ENCODE measurements at places on chromosomes 6 and 20.

DNA sequence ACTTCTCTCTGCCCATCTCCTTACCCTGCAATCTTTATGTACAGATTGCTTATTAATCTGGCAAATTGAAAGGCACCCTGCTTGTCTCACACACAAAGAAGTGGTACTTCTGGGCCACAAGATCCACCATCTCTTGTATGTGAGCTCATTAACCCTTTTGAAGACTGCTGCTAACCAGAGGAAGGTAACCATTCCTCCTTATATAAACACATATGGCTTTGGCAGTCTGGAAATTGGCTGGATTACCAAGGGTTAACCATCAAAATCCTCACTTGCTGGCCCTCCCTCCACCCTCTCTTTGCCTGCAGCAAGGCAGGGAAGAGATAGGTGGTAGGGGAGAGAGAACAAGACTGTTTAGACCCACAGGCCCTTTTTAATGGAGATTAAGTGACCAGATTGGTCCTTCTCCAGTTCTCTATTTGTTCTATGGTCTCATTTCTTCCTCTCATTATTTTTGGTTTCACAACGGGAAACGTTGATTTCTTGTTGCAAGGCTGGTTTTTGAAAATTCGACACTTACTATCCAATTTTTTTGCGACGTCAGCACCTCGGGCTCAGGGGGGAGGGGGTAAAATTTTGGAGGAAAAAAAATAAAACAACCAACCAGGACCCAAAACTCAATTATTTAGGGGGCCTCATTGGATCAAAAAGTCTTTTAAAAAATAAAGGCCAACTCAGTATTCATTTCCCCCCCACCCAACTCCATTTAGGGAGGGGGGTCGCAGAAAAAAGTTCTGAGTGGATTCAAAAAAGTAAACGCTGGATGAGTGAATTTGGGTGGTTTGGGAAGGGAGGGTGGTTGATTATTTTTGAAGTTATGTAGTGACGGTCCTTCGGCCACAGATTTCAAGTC is 859 bp downstream of the PPP1R10 start:
- DNase-seq: no peak

- no peak for DNase-seq
Observed at GRCh38 chr20:63552481-63553249, 1.3 kb upstream of the FNDC11 start.

DNA sequence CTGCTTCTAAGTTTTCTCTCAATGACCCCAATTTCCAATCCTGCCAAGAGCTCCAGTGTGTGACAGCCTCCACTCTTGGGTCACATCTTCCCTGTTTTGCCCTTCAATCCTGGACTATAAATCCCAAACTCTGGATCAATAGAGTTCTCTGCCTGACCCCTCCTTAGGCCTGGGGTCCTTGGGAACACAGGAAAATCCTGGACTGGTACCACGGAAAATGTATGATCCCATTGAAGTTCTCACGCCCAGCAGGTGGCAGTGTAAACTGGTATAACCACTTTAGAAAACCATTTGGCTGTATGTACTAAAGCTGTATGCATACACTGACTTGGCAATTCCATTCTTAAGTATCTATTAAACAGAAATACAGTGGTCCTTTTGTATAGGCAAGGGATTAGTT is 98.0 kb downstream of the SNAP25 start:
- no peak for DNase-seq

DNA sequence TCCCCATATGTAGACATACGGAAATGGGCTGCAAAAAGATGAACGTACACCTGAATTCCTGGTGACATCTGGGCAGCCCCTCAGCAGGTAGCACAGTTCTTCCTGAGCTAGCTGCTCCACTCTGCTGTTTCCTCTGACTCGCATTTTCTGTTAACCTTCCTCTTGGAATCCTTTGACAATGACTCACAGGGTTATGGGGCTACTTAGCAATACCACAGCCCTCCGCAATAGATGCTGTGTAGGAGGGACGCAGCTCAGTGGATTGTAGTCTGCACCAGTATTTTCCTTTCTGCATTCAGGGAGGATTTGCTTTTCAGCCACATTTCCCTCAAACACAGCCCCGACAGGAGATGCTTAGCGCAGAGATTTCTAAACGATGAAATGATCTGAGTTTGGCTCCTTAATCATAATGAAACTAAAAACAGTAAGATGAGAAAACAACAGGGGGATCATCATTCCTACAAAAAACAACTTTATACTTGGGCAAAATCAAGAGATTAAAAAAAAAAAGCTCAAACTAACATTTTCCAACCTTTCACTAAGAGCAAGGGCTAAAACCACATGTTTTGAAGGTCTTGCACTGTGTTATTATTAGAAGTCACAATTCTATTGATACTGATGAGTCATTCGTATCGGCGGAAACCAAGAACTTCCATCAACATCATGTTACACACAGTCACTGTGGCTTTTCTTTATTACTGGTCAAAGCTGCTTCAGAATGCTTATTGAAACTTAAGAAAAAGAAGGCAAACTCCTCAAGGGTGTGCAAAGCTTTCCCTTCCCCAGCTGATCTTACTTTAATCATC is 12.2 kb downstream of the BACH2 start:
- DNase-seq: no peak

- no peak for DNase-seq
Observed at GRCh38 chr20:50100552-50100951, 12.4 kb downstream of the UBE2V1 start.

DNA sequence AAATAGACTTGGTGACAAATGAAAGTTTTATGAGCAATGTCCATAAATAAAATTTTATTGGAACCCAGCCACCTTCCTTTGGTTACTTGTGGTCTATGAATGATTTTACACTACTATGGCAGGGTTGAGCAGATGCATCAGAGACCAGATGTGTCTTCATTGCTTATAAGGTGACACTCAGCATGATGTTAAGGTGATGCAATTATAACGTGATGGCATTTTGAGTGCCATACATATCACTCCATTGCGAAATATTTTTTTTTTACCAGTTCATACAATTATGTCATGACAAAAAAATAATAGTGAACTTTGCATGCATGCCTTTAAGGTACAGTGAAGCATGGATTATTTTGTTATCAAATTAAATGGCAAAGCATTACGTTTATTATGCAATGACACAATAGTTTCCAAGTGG is 96.0 kb downstream of the ADTRP start:
- no peak for DNase-seq
